ENCODE measurements at places on chromosomes 3 and 15.

DNA sequence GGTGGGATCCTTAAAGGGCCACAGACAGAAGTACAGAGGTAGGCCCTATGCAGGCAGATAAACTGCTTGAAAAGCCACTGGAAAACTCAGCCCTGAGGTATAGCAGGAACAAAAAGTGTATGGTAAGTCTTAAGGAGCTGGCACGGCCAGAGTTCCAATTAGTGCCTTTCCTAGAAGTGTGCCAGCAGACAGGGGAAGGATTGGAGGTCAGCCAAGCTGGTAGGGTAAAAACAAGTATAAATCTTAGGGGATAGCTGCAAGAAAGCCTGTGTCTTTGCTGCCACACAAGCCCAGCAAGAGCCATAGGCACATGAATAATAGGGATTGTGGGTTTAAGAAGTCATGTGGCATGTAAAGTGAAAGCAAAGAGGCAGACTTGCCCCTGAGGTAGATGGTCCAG lies 582.5 kb downstream of the PLOD2 start:
- H3K4me3 ChIP-seq, result no peak overlapping the region
- no peaks in the 10 kb centered on the region for H3K27me3 ChIP-seq
- H3K27ac ChIP-seq, result no peak overlapping the region
- no peak for DNase-seq
- H3K36me3 ChIP-seq, result no peaks in the 10 kb centered on the region

DNA sequence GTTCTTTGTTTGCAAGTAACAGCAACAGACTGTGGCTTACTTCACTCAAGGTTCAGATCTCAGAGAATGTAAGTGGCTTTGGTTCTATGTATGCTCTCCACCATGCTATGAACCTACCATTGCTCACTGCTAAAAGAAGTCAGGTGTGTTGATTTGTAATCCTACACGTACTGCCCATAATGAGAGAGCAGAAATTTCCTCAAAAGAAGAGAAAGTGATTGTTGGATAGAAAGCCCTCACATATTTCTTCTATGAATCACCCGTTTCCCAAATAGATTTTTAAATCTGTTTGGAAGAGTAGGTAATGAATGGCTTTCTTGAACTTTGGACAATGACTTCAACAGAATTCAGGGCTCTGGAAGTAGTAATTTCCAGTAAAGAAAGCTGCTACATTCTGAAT lies 565.4 kb downstream of the ROBO2 start:
- no peak overlapping the region for H3K27ac ChIP-seq
- no peaks in the 10 kb centered on the region for H3K36me3 ChIP-seq
- no peak overlapping the region for H3K4me3 ChIP-seq

- H3K36me3 ChIP-seq, result no peaks in the 10 kb centered on the region
- no peaks in the 10 kb centered on the region for H3K4me1 ChIP-seq
- H3K4me3 ChIP-seq, result no peak overlapping the region
These were observed 6.3 kb downstream of the CAV3 start for GRCh38 chr3:8739757-8740504.

DNA sequence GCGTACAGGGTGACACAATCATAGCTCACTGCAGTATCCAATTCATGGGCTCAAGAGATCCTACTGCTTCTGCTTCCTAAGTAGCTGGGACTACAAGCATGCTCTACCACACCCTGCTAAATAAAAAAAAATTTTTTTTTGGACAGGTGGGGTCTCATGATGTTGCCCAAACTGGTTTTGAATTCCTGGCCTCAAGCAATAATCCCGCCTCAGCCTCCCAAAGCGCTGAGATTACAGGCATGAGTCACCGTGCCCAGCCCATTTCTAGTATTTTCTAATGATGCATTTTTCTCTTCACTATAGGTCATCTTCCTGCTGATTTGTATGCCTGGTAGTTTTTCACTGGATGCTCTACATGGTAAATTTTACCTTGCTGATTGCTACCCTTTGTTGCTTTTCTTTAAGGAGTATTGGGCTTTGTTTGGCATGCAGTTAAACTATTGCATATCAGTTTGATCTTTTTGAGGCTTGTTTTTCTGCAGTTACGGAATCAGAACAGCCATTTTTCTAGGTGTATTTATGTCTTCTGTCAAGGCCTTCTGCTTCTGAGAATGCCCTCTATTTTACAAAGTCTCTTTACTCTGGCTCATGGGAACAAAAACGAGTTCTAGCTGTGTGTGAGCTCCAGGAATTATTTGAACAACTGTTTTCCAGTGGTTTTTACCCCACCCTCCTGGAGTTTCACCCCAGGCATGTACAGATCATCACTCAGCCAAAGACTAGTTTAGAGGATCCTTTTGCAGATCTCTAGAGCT lies 14.2 kb upstream of the NPTN start:
- H3K4me3 ChIP-seq, result no peak overlapping the region
- H3K27ac ChIP-seq, result no peak overlapping the region
- H3K4me1 ChIP-seq, result no peaks in the 10 kb centered on the region
- H3K27me3 ChIP-seq, result no peaks in the 10 kb centered on the region

DNA sequence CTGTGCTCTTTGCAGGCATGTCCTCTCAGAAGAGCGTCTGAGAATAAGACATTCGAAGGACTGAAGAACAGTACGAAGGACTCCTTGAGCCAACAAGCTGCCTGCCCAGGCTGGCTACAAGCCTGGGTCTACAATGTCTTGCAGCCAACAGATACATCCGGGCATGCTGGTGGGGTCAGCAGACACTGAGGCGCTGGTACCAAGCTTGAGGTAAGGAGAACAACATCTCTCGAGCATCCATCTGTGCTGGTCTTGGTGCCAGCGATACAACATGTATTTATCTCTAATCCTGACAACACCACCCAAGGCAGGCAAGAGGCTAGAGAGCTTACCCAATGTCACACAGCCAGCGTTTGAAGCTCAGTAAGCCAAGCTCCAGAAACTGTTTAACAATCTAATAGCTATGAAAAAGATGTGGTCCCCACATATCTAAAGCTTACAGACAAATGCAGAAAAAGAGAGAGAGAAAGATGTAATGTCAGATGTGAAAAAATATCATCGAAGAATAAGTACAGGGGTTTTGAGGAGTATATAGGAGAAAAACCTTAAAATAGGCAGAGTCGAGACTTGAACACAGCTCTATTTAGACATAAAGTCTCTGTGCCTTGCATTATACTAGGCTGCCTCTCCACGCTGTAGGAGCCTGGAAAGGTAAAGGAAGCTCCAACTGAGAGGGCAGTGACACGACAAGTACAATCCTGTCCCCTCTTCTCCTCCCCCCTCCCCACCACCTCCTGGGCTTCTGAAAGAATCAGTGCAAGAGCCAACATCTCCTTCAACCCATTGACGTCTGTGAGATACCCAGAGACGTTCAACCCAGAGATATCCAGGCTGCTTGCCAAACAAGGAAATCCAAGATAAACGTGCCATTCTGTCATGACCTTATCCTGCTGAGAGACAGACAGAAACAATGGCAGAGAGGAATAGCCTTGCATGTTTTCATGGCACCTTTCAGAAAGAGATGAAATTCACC lies 39.4 kb downstream of the WWTR1 start:
- no peak for DNase-seq
- no peaks in the 10 kb centered on the region for H3K4me1 ChIP-seq
- no peaks in the 10 kb centered on the region for H3K36me3 ChIP-seq
- H3K27ac ChIP-seq, result peak overlapping the region; percentile 6

DNA sequence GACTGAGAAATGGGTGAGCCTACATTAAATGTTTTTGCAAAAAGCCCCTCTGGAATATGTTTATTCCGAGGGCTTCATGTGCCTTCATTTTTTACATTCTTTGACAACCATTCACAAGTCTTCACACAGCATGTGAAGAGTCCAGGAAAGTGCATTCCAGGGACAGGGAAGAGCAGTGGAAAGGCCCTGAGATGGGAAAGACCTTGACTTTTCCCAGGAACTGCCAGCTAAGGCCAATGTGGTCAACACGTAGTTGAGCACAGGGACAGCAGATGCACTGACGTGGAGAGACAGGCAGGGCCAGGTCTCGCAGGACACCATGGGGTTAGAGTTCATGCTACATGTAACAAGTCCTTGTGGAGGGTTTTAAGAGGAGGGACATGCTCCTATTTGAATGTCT lies 21.7 kb downstream of the SSR3 start:
- no peak overlapping the region for H3K27ac ChIP-seq
- H3K36me3 ChIP-seq, result no peaks in the 10 kb centered on the region
- H3K4me1 ChIP-seq, result peaks cover 5% of the 10 kb centered on the region

GRCh38 chr3:57644740-57645139 lies 47.6 kb upstream of the ARF4 start:
- no peak for DNase-seq
- H3K4me3 ChIP-seq, result no peak overlapping the region
- H3K27me3 ChIP-seq, result no peaks in the 10 kb centered on the region
- no peaks in the 10 kb centered on the region for H3K36me3 ChIP-seq
- H3K4me1 ChIP-seq, result no peaks in the 10 kb centered on the region

- no peak overlapping the region for H3K27ac ChIP-seq
- peak; percentile 42 for DNase-seq
- no peaks in the 10 kb centered on the region for H3K36me3 ChIP-seq
These were observed 190.1 kb downstream of the UBE3A start for GRCh38 chr15:25248583-25249235.
